ENCODE measurements at places on chromosomes 12 and 14.
A peak's percentile ranks its signal among the peaks of the same experiment; 100 is the strongest.

DNA sequence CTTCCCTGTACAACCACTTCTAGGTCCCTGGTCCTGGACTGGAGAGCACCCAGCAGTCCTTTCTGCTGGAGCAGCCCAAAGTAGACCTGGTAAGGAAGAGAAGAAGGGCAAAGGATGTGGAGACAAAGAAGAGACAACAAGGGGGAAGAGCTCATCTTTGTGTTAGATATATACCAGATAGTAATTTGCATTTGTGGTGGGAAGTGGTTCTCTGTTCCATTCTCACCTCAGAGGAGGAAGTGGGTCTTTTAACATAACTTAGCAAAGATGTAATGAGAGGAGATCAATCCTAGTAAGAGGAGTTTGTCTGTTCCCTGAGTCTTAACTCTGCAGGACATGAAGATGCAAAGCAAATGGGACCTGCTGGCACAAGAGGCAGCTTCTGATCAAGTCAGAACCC lies 8.0 kb downstream of the CCDC198 start:
- DNase-seq = no peak

DNA sequence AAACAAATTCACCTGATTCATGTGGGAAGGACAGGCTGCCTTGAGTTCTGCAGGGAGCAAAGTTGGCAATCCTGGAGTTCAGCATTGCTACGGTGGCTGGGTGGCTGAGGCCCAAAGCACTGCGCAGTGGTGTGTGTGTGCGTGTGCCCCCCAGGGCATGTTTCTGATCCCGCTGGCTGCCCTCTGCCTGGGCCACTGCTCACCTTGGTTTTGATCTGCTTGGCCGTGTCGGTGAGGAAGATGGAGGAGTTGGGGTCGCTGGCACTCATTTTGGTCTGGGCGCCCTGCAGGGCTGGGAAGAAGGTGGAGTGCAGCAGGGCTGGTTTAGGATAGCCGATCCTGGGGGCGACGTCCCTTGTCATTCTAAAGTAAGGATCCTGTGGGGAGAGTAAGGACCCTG lies 19.1 kb downstream of the SLC25A47 start:
- DNase-seq = no peak

GRCh38 chr14:64688031-64688430 lies 16.2 kb upstream of the PLEKHG3 start:
- no peak for DNase-seq

- DNase-seq = no peak
Observed at GRCh38 chr12:106736051-106736957, 38.2 kb upstream of the RIC8B start.

- no peak for DNase-seq
Observed at GRCh38 chr14:50978888-50979287, 34.6 kb upstream of the PYGL start.

DNA sequence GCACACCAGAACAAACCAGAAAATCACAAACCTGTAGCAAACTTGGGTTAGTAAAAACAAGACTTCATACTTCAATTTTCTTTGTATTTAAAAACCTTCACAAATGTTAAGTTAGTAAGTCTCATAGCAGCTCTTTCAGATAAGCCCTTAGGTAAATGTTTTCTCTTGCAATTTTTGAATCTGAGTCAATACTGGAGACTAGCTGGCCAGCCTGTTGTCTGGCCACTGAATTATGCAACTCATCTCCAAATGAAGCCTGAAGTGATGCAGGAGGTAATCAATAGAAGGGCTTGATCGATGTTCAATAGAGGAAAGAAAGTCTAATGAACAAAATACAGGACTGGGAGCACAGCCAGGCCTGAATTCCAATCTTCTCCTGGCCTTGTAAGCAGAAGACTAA lies 465.2 kb downstream of the LRIG3 start:
- DNase-seq = no peak

DNA sequence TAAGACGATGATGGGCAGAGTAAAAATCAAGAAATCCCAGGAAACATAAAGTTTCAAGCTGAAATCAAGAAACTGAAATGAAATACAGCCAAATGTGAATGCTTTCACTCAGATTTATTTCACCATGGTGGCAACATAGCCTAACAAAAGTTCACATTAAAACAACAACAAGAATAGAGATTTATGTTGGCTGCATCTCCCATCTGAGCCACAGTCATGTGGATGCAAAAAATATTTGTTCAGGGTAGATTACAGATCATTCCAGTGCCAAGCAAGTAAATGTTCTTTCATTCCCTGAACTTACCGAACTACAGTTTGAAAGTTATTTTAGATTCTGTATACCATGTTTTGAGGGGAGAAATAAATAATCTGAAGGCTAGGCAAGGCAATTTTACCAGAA lies 159.9 kb upstream of the TMTC1 start:
- no peak for DNase-seq

GRCh38 chr12:14387219-14387871 lies 21.9 kb downstream of the ATF7IP start:
- no peak for DNase-seq

DNA sequence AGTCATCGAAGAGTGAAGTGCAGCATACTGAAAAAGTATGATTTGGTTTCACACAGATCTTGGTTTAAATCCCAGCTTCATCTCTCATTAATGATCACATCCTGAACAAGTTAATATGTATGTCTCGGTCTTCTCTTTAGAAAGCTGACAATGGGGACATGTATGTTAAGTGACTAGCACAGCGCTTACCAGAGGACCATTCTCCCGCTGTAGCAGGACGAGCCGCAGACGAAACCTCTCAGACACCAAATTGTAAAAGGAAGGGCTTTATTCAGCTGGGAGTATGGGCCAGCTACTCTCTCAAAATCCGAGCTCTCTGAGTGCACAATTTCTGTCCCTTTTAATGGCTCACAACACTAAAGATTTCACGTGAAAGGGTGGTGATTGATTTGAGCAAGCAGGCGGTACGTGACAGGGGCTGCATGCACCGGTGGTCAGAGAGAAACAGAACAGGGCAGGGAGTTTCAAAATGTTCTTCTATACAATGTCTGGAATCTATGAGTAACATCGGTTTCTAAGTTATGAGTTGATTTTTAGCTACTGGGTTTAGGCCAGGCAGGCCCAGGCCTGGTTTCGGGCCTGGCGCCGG lies 682.4 kb downstream of the DIO2 start:
- DNase-seq = no peak

- no peak for DNase-seq
Observed at GRCh38 chr12:116832353-116832752, 48.9 kb downstream of the HRK start.

DNA sequence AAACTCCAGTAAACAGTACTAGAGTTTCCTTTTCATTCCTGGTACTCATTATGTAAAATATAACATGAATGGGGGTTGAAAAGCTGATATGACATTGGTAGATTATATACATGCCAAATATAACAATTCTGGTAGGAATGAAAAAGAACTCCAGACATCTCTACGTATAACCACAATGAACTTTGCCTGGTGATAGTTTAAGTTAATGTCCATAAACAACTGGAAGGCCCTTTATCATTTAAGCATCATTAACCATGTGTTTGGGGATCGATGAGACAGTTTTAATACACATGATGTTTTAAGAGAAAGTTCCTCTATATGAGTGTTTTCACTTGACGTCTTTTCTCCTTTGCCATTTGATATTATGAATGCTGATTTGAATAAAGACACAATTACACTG lies 5.8 kb downstream of the PTGER2 start:
- no peak for DNase-seq

DNA sequence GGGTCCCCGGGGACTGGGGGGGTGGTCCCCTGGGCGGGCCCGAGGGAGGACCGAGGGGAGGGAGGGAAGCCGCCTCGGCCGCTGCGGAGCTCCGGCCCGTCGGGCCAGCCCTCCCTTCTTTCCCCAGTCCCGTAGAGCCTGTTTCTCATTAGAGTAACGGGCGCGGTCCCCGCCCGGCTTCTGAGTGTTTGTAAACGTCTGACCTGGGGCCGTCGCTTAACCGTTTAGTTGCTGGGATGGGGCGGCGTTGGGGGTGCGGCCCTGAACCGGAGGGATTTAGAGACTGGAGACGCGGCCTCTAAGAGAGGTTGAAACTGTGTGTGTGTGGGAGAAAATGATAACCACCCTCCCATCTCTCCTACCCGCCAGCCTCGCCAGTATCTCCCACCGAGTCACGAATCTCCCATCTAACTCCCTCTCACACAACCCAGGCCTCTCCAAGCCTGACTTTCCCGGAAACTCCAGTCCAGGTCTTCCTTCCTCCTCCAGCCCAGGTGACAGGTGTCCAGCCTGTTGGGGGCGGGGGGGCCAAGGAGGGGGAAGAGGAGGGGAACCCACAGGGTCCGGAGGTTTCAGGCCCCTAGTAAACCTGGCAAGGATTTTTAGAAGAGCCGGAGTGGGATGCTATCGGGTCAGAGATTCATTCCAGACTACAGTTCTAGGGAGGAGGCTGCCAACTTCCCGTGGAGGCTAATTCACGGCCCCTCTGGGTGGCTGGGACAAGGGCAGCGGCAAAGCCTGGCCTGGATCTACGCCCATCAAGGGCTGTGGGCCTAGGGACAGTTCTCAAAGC lies 1.1 kb upstream of the NFATC4 start:
- peak; percentile 97 for DNase-seq

DNA sequence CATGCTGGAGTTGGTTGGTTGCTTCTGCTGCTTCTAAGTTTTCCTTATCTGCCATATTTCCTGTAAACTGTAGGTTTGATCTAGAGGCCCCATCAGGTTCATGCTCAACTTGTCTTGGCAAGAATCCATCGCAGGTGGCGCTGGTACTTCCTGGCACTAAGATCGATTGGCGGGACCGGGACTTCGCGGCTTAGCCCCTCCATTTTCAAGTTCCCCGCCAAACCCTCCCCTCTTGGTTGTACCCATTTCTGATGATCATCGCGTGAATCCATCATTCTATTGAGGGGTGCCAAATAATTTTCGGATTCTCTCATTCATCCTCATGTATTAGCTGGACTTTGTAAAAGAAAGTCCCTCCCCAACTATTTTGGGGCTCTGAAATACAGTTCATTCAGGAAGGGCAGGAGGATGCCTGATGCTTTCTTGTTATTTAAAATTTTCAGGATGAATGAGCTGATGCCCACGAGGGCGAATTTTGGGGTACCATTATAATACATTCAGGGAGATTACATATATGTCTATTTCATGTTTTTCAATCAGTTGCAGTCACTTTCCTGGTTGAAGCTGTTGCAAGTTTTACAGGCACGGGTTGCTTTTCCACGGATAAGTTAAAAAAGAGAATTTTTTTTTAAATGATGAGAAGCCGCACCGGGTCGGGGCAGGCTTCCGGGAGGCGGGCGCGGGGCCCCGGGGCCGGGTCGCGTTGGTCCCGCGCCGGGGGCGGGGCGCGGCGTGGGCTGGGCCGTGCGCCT lies 395 bp upstream of the BRI3BP start:
- no peak for DNase-seq

- no peak for DNase-seq
Observed at GRCh38 chr12:68154779-68155178, 4.8 kb downstream of the IFNG start.

GRCh38 chr12:131044136-131044535 lies 90.4 kb downstream of the ADGRD1 start:
- DNase-seq = no peak

DNA sequence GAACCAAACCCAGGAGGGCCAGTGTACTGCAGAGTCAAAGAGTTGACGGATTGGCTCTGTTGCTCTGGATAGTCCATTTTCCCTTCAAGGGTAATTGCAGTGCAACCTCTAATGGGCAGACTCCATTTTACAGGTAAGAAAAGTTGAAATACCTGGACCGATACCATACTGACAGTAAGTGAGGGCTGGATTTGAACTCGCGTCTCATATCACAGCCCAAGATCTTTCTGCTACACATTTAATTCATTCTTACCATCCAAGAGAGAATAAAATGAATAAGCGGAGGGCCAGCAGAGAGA lies 356 bp upstream of the ZC3H14 start:
- no peak for DNase-seq

DNA sequence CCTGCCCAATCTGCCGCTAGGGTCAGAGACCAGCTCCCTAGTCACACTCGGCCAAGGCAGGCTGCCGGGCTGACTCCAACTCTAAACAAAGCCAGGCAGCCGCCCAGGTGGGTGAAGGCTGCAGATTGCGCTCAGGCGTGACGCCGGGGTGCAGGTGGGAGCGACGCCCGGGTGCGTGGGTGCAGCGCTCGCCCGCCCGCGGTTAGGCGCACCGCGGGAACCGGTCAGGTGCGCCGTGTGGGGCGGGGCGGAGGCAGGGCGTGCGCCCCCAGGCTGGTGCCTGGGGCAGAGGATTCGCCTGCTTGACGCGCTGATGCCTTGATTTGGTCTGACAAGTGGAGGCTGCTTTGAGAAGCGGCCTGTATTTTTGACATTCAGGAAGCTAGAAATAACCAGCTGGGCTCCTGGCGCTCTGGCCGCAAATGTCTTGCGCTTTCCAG lies 126.7 kb upstream of the HIF1A start:
- DNase-seq = no peak

GRCh38 chr12:68759852-68760251 lies 13.9 kb downstream of the SLC35E3 start:
- DNase-seq = no peak

- DNase-seq = no peak
Observed at GRCh38 chr12:123571343-123571813, 13.0 kb upstream of the TMED2 start.

DNA sequence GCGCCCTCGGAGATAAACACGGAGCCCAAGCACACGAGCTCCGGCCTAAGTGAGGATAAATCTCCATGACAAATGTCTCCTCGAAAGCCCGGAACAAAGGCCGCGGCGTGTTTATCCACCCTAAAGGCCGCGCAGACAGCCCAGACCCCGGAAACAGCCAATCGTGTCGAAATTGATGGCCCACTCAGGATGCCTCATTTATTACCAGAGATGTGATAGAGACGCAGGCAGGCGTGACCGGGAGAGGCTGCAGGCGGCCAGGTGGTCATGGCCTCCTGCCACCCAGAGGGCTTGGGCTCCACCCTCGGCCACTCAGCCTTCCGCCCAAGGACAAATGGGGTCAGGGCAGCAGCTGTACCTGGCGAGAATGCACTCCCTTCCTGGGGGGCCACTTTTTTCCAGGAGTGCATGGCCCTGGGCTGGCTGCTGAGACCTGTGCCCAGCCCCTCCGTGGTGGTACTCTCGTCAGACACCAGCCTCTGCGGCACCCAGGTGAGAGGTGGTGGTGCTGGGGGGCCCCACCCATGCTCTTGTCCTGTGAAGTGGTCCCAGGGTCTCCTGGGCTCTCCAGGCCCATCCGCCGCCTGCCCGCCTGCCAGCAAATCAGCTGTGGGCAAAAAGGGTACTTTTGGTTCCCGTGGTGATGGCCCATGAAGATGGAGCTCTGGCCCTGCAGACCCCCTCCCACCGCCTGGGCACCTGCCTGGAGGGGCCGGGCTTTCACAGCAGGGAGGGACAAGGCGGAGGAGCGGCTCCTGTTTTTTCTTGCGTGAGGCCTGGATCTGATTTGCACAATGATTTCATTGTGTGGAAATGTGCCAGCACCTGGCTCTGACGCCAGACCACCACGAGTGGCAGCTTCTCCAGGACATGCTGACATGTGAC lies 211.5 kb upstream of the C14orf180 start:
- DNase-seq = no peak

Measured in left renal cortex interstitium (tissue), 4 donors.